ENCODE measurements at places on chromosomes 6 and 20.

GRCh38 chr6:149231778-149232177 lies 85.7 kb upstream of the TAB2 start:
- no peak for DNase-seq

DNA sequence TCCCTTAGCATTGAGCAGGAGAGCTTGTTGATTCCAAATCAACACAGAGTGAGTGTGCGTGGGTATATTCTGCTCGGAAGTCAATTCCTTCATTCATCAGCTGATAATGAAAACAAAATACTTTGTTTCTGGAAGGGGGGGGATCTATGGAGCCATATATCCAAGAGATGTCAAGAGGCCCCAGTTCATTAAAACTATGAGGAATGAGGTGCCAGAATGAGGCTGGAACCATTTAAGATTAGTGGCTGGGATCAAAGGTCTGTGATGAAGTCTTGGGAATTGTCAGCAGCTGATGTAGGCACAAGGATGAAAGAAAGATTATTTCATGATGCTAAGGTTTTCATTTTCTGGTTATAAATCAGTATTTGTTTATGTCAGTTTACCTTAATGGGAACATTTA lies 30.5 kb upstream of the PLEKHG1 start:
- no peak for DNase-seq

DNA sequence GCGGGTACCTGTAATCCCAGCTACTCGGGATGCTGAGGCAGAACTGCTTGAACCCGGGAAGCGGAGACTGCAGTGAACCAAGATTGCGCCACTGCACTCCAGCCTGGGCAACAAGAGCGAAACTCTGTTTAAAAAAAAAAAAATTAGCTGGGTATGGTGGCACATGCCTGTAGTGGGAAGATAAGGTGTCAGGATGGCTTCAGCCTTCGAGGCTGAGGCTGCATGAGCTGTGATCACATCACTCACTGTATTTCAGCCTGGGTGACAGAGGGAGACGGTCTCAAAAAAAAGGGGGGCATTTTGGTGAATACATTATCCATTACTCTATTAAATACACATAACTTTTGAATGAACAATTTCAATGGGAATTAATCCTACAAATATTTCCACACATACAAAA lies 32.4 kb downstream of the SNX3 start:
- no peak for DNase-seq

- DNase-seq, result no peak
These were observed 212.9 kb upstream of the PMEPA1 start for GRCh38 chr20:57922706-57923105.

Data from activated effector memory CD4-positive, alpha-beta T cell treated with Interleukin-2 at 50 U/mL for 16 hours (primary cell).